ENCODE measurements at places on chromosomes 7 and 10.
A peak's percentile ranks its signal among the peaks of the same experiment; 100 is the strongest.

- no peak for DNase-seq
Observed at GRCh38 chr7:98500764-98501163, 99.9 kb upstream of the BAIAP2L1 start.

- no peak for DNase-seq
Observed at GRCh38 chr10:2905851-2906250, 161.5 kb upstream of the PFKP start.

GRCh38 chr7:1059200-1060091 is 15.1 kb downstream of the GPR146 start:
- peak; percentile 52 for DNase-seq

GRCh38 chr10:89332123-89332633 is 4.4 kb downstream of the IFIT3 start:
- DNase-seq = no peak

DNA sequence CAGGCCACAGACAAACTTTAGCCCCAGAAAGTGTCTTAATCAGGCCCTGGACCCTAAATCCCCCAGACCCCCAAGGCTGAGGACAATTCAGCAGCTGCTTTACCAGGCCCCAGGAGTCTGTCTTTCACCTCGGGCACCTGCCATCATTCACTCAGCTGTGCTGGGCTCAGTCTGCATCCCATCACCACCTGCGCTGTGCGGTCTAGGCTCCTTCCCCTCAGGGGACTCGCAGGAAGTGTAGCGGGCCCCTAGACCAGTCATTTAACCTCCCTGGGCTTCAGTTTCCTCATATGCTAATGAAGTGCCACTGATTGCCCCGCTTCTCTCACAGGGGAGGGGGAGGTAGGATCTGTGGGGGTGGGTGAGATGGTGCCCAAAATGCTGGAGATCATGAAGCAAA is 76.4 kb upstream of the ZMIZ1 start:
- no peak for DNase-seq

Measured in DMS153 (cell line).